MCF 10A (cell line): ENCODE measurements at places on chromosomes 7 and 10.

GRCh38 chr7:147235645-147236382 is 1119.2 kb downstream of the CNTNAP2 start:
- no peak for DNase-seq

- DNase-seq = peak; percentile 43
Observed at GRCh38 chr10:127738512-127739424, 1.8 kb downstream of the FOXI2 start.

GRCh38 chr10:75228834-75229233 is 6.9 kb downstream of the COMTD1 start:
- DNase-seq = peak; percentile 32

DNA sequence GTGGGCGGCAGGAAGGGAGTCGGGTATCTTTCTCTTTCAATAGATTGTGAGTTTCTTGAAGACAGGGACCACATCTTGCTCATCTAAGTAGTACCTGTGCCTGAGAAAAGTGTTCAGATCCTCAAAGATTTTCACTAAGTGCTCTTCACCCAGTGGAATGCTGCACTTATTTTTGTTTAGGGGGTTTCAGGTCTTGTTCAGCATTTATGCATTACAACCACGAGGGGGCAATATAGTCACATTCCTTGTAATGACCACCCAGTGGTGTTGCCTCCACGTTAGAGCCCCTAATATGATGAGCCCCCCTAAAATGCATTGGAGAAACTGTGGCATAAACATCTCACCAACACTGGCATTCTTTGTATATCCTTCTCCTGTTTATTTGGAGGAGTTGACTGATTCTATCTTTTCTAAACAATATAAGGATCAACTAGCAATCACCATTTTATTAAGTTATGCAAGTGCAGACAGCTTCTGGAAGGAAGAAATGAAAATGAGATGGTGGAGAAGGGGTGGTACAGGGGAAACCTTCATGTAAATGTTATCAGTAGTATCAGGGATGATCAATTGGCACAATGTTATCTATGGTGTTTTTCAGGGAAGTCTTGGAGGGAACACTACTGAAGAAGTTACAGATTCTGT is 3.1 kb upstream of the PAPSS2 start:
- peak; percentile 57 for DNase-seq

- no peak for DNase-seq
Observed at GRCh38 chr7:101731502-101732084, 85.8 kb upstream of the CUX1 start.

- DNase-seq = peak; percentile 25
Observed at GRCh38 chr7:135001390-135002165, 15.3 kb downstream of the AGBL3 start.

DNA sequence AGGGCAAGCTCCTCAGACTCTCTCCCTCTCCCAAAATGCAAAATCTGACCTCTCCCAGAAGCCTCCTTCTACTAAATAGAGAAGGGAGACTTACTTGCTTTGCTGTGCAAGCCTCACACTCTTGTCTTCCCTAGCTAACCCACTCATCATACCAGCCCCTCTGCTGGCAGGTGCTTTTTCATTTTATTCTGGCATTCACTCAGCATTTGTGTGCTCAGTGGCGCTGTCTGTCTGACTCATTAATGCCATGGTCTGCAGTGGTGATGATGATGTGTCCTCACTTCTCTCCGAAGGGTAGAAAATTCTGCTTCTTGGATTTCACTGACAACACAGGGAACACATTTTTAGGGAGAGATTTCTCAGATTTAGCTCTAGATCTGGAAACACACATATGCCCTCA is 22.0 kb upstream of the BTRC start:
- DNase-seq = no peak

- DNase-seq = no peak
Observed at GRCh38 chr7:41313171-41313570, 389.7 kb downstream of the INHBA start.

GRCh38 chr7:44607141-44608068 is 978 bp downstream of the OGDH start:
- no peak for DNase-seq

DNA sequence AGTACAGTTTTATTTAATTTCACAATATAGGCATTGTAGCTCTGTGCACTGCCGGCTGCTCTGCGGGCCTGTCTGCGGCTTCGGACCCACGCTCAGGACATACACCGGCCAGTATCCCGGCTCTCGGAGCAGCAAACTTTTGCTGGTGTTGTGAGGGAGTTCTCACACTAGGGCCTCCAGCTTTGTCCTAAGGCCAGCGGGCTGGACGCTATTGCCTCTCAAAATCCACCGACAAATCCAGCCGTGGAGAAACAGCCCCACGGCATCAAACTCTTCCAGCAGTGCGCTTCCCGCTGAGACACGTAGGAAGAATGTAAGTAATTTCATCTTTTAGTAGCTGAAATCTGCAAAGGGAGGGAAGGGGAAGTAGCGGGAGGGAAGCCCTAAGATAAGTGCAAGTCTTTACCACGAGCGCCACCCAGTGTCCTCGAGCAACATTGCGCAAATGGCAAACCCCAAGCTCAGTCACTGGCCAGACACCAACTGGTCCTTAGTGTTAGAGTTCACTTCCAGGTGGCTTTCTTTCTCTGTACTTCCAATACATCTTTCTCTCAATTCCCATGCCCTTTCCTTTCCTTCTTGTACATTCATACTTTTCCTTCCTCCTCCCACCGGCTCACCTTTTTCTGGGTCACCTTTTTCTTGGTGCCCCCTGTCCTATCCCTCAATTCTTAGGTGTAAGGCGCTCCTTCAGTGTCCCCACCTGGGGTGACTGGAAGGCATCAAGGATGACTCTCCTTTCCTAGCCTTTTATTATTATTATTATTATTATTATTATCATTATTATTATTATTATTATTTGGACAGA is 3.0 kb upstream of the DLX5 start:
- DNase-seq = peak; percentile 78

GRCh38 chr10:70265032-70265689 is 18.6 kb downstream of the NPFFR1 start:
- peak; percentile 45 for DNase-seq

- DNase-seq = peak; percentile 86
Observed at GRCh38 chr10:24958091-24958720, 5.8 kb upstream of the PRTFDC1 start.

GRCh38 chr7:98058186-98058585 is 48.5 kb upstream of the LMTK2 start:
- no peak for DNase-seq

GRCh38 chr10:105586451-105587098 is 945.5 kb downstream of the SORCS3 start:
- peak; percentile 43 for DNase-seq

DNA sequence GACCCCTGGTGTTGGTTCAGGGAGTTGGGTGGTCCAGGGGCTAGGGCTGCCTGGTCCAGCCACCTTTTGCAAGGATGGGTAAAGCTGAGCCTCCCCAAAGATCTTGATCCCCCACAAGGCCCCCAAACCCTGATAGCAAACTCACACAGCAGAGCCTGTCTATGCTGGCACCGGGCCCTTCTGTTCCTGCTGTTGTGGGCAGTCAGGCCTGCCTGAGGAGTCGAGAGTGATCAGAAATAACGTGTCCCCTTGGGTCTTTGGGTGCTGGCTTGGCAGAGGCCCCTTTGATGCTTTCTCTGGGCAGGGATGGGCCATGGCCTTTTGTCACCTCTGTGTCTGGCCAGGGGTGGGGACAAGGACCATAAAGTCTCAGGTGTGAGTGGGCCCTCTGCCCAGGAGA is 715 bp upstream of the MUC12 start:
- no peak for DNase-seq

DNA sequence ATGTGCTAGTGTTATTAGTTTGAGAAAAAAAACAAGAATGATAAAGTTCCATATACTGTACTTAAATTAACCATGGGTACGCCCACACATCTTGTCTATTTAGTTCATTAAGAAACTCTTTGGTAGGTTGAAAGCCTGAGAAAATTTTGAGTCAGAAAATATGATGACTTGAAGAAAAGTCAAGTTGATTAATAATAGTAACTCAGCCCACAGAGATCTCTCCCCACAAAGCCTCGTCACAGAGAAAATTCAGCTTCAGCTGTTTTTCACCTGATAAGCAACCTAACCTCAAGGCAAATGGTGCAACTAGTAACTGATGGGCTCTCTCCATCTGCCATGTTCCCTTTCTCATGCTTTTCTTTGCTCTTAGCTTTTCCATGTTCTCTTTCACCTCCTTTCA is 1021.6 kb downstream of the GATA3 start:
- no peak for DNase-seq

- no peak for DNase-seq
Observed at GRCh38 chr10:102633848-102634247, 10.4 kb upstream of the TRIM8 start.

- peak; percentile 67 for DNase-seq
Observed at GRCh38 chr10:47024399-47025252, 113.4 kb downstream of the PTPN20 start.

- DNase-seq = no peak
Observed at GRCh38 chr10:1309617-1310270, 253.6 kb downstream of the WDR37 start.

GRCh38 chr10:70551971-70552422 is 50.5 kb downstream of the PRF1 start:
- no peak for DNase-seq

GRCh38 chr7:142177869-142178268 is 66.4 kb downstream of the MGAM2 start:
- no peak for DNase-seq
